Substantia nigra (tissue), 51 donors: ENCODE measurements at places on chromosomes 3 and 15.

GRCh38 chr3:56960234-56960917 lies 100.1 kb upstream of the SPATA12 start:
- no peak for DNase-seq

DNA sequence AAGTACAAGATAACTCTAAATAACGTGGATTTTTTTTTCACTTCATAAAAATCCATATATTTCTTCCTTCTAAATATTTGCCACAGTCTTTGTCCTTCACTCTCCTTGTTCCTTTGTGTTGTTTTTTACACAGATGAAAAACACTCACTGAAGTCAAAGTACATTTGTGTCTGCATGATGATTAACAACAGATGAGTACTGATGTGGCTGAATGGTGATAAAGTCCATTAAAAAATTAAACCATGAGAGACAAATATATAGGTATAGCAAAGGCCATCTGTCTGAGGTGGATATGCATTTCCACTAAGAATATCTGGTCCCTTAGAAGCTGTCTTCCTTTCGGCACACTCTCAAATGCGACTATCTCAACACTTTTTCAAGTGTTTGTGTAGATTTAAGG lies 317.5 kb upstream of the MCTP2 start:
- DNase-seq, result no peak

- no peak for DNase-seq
Observed at GRCh38 chr15:86064326-86064725, 15.3 kb upstream of the AGBL1 start.

DNA sequence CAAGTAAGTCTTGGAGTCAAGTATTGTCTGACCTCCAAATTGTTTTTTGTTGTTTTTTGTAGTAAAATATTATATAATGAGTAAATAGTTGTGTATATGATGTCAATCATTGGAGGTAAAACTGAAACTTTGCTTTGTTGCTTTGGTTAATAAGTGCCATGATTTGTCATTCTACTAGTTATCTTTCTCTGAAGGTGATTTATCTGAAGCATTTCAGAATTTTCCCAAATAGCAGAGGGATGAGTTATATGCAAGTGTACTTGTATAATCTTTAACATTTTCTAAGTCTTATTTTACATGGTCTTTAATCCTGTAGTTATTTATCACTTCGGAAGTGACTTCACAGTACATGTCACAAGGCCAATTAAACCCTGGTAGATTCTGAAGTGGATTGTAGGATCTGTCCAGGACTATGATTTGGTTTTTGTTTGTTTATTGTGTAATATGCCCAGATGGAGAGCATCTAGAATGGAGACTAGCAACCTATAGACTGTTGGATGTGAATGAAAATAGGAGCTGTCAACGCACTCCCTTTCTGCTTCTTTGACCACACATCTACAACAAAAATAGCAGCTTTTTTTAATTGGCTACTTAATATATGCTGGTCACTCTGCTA lies 93.1 kb upstream of the SAMMSON start:
- DNase-seq, result no peak
